Right atrium auricular region (tissue), 2 donors: ENCODE measurements at places on chromosomes 3 and 15. TPM values are rescaled to one million over a fixed set of nuclear protein-coding genes. Genes with fewer than 3 reads are reported as not detected.
A peak's percentile ranks its signal among the peaks of the same experiment; 100 is the strongest.

Gene SKOR1
- not detected for total RNA-seq

Gene RTP1
- total RNA-seq: not detected

Gene BCL2A1
- 3.1 TPM for total RNA-seq

Gene MYH15
- total RNA-seq: 0.08 TPM

Gene JAGN1
- 44.8 TPM for total RNA-seq

Gene DUOX2
- total RNA-seq: 0.11 TPM

DNA sequence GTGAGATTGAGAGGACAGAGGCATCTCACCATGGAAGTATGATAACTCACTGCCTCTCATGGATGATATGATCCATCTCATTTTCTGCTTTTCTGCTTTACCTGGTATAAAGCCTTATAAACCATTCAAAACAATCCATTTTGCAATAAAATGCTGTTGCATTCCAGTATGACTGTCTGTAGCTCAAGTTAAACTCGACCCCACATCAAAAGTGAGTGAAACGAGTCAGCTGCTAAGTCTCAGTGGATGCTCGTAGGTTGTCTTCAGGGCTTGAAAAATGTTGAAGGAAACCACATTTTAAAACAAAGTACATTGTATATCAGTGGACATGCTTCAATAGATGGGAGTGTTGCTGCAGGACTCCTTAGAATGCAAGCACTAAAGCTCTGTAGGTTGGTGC, 839.0 kb downstream of the TUSC7 start:
- no peaks in the 10 kb centered on the region for H3K36me3 ChIP-seq
- no peaks in the 10 kb centered on the region for H3K27me3 ChIP-seq
- no peaks in the 10 kb centered on the region for H3K4me1 ChIP-seq
- H3K4me3 ChIP-seq: no peak overlapping the region
- no peak overlapping the region for H3K27ac ChIP-seq
- DNase-seq: no peak

DNA sequence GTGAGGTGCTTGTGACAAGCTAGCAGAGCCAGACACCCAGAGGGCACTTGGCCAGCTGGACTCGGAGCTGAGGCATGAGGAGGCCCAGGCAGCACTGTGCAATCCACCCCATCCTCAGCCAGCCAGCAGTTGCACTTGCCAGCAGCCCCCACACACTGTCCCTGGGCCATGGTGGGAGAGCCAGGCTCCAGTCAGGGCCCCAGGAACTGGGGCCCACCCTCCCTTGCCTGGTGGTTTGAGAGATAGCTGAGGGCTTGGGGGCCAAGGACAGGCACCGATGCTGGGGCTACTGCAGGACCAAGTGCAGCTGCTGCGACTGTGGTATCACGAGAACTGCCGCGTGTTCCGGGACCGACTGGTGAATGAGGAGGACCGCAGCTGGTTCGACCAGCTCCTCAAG, 63.5 kb downstream of the DNAH1 start:
- no peak overlapping the region for H3K4me3 ChIP-seq
- no peaks in the 10 kb centered on the region for H3K27me3 ChIP-seq
- H3K4me1 ChIP-seq: no peaks in the 10 kb centered on the region
- no peaks in the 10 kb centered on the region for H3K36me3 ChIP-seq
- no peak for DNase-seq

DNA sequence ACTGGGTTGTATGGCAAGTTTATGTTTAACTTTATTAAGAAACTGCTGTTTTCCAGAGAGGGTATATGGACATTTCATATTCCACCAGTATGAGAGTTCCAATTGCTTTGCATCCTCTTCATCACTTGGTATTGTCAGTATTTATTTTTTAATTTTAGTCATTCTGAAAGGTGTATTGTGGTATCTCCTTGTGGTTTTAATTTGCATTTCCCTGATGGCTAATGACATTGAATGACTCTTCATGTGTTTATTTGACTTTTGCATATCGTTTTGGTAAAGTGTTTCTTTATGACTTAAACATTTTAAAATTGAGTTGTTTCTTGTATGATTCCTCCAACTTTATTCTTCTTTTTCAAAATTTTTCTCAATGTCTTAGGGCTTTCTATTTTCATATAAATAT, 44.4 kb downstream of the IL1RAP start:
- DNase-seq: no peak
- H3K27me3 ChIP-seq: no peaks in the 10 kb centered on the region
- H3K4me1 ChIP-seq: no peaks in the 10 kb centered on the region
- H3K4me3 ChIP-seq: no peak overlapping the region
- H3K27ac ChIP-seq: no peak overlapping the region

- no peaks in the 10 kb centered on the region for H3K4me1 ChIP-seq
- no peaks in the 10 kb centered on the region for H3K27me3 ChIP-seq
- no peaks in the 10 kb centered on the region for H3K36me3 ChIP-seq
- no peak overlapping the region for H3K4me3 ChIP-seq
- DNase-seq: no peak
Observed at GRCh38 chr3:151926956-151927355, 53.5 kb downstream of the SUCNR1 start.

DNA sequence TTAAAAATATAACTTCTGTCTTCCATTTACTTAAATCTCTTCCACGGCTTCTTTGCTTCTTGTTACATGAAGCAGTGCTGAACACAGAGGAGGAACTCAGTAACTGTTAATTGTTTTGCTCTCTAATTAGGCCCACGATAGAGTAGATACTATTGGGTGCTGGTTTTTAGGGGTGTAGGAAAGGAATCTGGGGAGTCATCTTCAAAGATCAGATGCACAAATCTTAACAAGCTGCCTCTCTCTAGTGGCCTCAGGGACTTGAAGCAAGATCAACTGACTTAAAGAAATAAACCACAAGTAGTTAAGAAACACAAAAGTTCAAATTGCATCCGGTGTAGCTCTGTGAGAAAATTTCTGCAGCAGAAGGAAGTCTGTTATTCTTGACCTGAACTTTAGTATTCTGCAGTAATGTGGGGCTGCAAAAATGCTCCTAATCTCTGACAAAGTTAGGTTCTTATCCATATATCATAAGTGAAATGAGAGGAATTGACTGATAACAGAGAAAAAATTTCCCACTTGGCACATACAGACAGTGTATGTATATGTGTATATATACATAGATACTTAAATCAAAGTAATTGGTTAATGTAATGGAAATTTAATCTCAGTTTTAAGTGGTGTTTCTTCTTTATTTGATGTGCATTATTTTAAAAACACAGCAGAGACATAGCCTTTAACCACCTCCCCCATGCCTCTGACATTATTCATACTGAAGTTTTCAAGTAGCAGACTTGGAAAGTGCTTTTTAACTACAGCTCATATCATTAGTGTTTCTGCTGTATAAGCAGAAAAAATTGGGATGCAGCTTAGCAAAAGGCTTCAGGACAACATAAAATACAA, 51.8 kb downstream of the CHST2 start:
- peak overlapping the region; percentile 18 for H3K27ac ChIP-seq
- H3K4me1 ChIP-seq: no peaks in the 10 kb centered on the region
- H3K27me3 ChIP-seq: no peaks in the 10 kb centered on the region
- H3K4me3 ChIP-seq: no peak overlapping the region
- DNase-seq: no peak

DNA sequence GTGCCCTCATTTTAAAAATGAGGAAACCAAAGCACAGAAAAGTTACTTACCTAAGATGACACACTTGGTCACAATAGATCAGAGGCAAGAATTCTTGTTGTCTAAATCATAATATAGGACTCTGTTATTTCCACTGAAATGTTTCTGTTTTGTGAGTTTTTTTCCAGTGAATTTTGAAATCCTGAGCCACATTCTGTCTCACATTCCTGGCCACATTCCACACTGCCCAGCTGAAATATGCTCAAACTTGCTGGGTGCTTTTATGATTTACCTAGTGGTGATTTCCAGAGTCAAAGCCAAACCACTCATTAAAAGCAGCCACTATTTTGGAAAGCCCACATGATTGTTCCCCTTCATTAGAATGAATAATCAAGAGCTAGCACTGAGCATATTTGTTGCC, 82.3 kb upstream of the NPHP3 start:
- no peak overlapping the region for H3K27ac ChIP-seq
- no peaks in the 10 kb centered on the region for H3K36me3 ChIP-seq
- no peak for DNase-seq
- H3K4me3 ChIP-seq: no peak overlapping the region
- H3K27me3 ChIP-seq: no peaks in the 10 kb centered on the region
- H3K4me1 ChIP-seq: no peaks in the 10 kb centered on the region

- DNase-seq: peak; percentile 80
- H3K27me3 ChIP-seq: no peaks in the 10 kb centered on the region
- H3K4me3 ChIP-seq: no peak overlapping the region
Observed at GRCh38 chr3:14439501-14440167, 37.2 kb downstream of the SLC6A6 start.

- H3K36me3 ChIP-seq: no peaks in the 10 kb centered on the region
- no peak overlapping the region for H3K27ac ChIP-seq
- H3K4me3 ChIP-seq: no peak overlapping the region
- H3K4me1 ChIP-seq: no peaks in the 10 kb centered on the region
- H3K27me3 ChIP-seq: no peaks in the 10 kb centered on the region
Observed at GRCh38 chr15:85172846-85173490, 191.3 kb downstream of the PDE8A start.

GRCh38 chr15:57041416-57041815, 123.0 kb downstream of the TCF12 start:
- DNase-seq: no peak
- H3K4me1 ChIP-seq: no peaks in the 10 kb centered on the region
- no peaks in the 10 kb centered on the region for H3K36me3 ChIP-seq
- H3K27ac ChIP-seq: no peak overlapping the region

GRCh38 chr15:66496951-66497501, 536 bp downstream of the SNAPC5 start:
- peak; percentile 49 for DNase-seq
- H3K36me3 ChIP-seq: peaks cover 77% of the 10 kb centered on the region
- H3K4me3 ChIP-seq: peak overlapping the region; percentile 85
- peak overlapping the region; percentile 85 for H3K27ac ChIP-seq

- no peak for DNase-seq
- no peaks in the 10 kb centered on the region for H3K36me3 ChIP-seq
- H3K4me3 ChIP-seq: no peak overlapping the region
- H3K4me1 ChIP-seq: peaks cover 5% of the 10 kb centered on the region
- no peak overlapping the region for H3K27ac ChIP-seq
- H3K27me3 ChIP-seq: no peaks in the 10 kb centered on the region
Observed at GRCh38 chr3:46495901-46496456, 1.8 kb upstream of the RTP3 start.

DNA sequence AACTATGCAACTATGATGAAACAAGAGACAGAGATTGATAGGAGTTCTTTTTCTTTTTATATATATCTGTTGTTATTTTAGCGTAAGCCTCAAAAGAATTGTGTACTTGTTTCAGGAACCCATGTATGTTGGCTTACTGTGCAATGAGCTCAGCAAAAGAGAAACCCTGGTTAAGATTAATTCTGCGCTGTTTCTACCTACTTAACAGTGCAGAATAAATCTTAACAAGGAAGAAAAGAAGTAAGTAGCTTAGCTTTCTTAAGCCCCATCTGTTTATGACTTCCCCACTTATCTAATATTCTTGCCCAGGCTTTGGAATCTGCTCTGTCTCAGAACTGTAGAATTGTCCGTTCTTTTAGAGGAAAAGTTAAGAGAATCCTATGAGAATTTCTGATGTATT, 27.4 kb downstream of the ECT2 start:
- no peak overlapping the region for H3K27ac ChIP-seq
- no peaks in the 10 kb centered on the region for H3K36me3 ChIP-seq
- H3K4me3 ChIP-seq: no peak overlapping the region

DNA sequence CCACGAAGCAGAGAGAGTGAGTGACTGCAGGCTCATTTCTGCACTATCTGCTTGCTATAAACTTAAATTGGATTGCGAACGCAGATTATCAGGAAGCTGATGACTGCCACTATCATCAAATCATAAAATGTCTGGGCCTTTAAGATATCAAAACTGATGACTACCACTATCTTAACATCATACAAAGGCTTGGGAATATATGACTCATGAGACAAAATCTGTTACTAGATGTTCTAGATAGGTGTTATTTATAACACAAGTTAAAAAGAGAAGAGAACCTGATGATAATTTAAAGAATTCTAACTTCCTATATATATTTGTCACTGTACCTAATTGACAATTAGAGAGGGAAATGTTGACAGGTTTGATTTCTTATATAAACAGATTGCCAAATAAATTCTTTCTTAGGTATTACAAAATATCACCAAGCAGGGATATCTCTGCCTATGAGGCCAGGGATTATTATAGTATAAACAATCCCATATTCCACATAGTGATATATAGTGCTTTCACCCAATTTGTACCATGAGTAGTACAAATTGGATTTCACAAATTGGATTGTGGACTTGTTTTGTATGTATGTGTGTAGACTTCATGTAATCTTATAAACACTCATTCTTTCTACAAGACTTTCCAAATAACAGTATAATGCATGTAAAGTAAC, 1157.2 kb downstream of the ROBO1 start:
- no peak overlapping the region for H3K4me3 ChIP-seq
- H3K27me3 ChIP-seq: no peaks in the 10 kb centered on the region
- H3K4me1 ChIP-seq: no peaks in the 10 kb centered on the region
- H3K27ac ChIP-seq: no peak overlapping the region
- DNase-seq: no peak

- no peaks in the 10 kb centered on the region for H3K4me1 ChIP-seq
- DNase-seq: no peak
- H3K36me3 ChIP-seq: no peaks in the 10 kb centered on the region
Observed at GRCh38 chr3:110806924-110807323, 264.7 kb upstream of the NECTIN3 start.

DNA sequence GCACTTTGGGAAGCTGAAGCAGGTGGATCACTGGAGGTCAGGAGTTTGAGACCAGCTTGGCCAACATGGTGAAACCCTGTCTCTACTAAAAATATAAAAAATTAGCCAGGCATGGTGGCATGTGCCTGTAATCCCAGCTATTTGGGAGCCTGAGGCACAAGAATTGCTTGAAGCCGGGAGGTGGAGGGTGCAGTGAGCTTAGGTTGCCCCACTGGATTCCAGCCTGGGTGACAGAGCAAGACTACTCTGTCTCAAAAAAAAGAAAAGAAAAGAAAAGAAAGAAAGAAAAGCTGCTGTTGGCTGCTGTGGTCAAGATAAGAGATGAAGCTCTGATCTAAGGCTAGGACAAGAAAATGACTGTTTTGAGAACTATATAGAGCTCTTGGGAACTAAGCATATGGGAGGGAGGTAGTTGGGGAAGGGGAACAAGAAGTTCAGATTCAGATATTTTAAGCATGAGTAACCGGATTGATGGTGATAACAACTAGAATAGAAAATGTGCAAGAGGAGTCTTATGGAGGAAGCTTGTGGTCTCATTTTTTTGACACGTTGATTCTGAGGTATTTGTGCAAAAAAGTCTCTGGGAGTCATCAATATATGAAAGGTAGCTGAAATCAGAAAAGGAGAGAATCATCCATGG, 25.7 kb downstream of the DNAH12 start:
- H3K4me1 ChIP-seq: no peaks in the 10 kb centered on the region
- DNase-seq: no peak
- no peak overlapping the region for H3K4me3 ChIP-seq
- no peak overlapping the region for H3K27ac ChIP-seq

DNA sequence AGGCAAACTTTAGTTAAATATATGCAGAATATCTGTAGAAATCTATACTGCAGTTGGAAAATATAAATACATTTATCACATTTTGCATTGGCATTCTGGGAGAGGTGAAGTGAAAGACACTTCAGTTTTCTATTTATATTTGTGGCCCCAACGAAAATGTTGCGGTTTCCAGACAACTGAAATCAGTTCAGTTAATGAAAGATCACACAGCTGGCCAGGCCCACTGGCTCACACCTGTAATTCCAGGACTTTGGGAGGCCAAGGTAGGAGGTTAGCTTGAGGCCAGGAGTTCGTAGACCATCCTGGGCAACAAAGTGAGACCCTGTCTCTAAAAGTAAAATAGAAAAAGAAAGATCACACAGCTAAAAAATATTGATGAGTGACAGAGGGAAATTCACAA, 11.9 kb upstream of the CLASP2 start:
- H3K27ac ChIP-seq: no peak overlapping the region
- no peaks in the 10 kb centered on the region for H3K27me3 ChIP-seq
- DNase-seq: no peak
- H3K36me3 ChIP-seq: no peaks in the 10 kb centered on the region
- H3K4me3 ChIP-seq: no peak overlapping the region
